ENCODE measurements at places on chromosomes 13 and 19.

DNA sequence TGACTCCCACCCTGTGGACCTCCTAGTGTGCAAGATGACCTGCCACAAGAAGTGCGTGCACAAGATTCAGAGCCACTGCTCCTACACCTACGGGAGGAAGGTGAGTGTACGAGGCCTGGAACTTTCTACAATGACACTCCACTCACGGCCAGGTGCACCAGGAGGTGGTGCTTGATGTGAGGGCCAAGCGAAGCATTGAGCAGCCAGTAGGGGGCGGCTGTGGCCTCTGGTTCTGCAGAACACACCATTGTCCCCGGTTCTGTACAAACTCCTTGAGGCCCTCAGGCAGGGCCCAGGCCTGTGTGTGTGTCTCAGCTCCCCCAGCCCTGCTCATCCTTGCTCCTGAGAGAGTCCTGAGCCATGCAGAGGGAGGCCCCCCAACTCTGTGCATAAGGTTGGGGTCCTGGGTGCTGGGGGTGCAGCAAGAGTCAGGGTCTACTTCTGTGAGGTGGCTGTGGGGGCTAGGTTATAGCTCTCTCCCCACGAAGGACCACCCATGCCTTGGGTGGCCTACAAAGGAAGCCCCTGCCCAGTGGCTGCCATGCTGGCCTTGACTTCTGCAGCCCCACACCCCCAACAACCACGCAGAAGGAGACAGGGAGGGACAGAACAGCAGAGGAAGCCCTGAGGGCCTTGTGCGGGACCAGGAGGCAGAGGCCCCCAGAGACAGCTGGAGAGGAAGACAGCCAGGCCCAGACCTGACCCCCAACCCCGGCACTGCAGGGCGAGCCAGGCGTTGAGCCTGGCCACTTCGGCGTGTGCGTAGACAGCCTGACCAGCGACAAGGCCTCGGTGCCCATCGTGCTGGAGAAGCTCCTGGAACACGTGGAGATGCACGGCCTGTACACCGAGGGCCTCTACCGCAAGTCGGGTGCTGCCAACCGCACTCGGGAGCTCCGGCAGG lies 9.7 kb upstream of the USE1 start:
- no peak overlapping the region for H3K4me3 ChIP-seq
- H3K36me3 ChIP-seq, result peaks cover 64% of the 10 kb centered on the region
- no peak overlapping the region for H3K27ac ChIP-seq
- H3K27me3 ChIP-seq, result no peaks in the 10 kb centered on the region

DNA sequence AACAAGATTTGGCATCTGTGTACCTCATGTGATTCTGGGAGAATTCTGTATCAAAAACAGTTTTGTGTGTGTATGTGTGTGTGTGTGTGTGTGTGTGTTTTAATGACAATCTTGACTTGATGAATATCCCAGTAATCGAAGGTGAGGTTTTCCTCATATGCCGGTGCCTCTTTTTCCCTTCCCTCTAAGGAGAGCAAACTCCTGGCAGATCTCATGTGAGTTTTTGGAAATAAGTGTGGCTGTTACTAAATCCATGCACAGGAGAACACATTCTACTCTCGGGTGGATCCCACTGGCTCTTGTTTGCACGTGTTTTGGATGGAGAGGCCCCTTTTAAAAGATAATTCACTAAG lies 29.0 kb upstream of the CEBPG start:
- no peaks in the 10 kb centered on the region for H3K36me3 ChIP-seq
- H3K4me1 ChIP-seq, result no peaks in the 10 kb centered on the region
- no peak for DNase-seq
- no peak overlapping the region for H3K27ac ChIP-seq
- H3K27me3 ChIP-seq, result peaks cover 19% of the 10 kb centered on the region

DNA sequence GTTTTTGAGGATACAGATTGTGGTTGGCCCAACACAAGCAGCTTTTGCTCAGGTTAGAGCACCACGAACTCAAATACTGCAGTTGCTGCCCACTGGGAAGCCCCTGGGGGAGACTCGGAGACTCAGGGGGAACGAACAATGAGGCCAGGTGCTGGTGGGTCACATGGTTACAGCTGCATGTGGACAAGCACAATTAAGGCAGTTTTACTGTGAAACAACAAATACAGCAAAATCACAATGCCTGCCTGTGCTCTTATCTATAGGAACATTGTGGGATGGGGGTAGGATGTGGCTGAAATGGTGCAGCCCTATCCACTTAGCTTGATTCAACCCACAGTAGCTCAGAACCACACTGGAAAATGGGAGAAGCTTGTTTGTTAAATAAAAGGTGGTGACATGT lies 119.7 kb upstream of the SPATA13 start:
- peaks cover 25% of the 10 kb centered on the region for H3K4me1 ChIP-seq
- H3K36me3 ChIP-seq, result no peaks in the 10 kb centered on the region
- no peak overlapping the region for H3K4me3 ChIP-seq
- H3K27ac ChIP-seq, result no peak overlapping the region
- peaks cover 2% of the 10 kb centered on the region for H3K27me3 ChIP-seq

GRCh38 chr13:76873445-76873844 lies 12.8 kb downstream of the KCTD12 start:
- no peaks in the 10 kb centered on the region for H3K36me3 ChIP-seq
- H3K27me3 ChIP-seq, result peaks cover 25% of the 10 kb centered on the region
- H3K4me1 ChIP-seq, result no peaks in the 10 kb centered on the region
- no peak overlapping the region for H3K27ac ChIP-seq

DNA sequence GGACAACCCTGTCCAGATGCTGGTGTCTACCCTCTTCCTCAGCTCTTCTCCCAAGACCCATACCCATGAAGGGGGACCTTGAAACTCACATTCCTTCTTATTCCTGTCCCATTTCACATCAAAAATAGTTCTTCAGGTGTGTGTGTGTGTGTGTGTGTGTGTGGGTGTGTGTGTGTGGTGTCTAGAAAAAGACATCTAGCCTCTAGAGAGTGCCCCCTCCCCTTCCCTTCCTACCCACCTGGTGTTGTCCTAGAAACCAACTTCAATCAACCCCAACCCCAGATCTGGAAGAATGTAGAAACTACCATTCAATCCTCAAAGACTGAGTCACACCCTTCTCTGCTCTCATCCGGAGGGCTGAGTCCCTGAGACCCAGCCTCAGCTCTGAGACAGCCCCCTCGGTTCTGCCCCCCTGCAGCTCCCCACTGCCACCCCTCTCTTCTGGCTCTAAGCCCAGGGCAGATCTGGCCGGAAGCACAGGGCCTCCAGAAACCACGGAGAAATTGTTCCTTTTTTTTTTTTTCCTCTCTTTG lies 3.5 kb downstream of the KCNN4 start:
- H3K27me3 ChIP-seq, result no peaks in the 10 kb centered on the region
- peaks cover 49% of the 10 kb centered on the region for H3K4me1 ChIP-seq
- peak overlapping the region; percentile 81 for H3K4me3 ChIP-seq

DNA sequence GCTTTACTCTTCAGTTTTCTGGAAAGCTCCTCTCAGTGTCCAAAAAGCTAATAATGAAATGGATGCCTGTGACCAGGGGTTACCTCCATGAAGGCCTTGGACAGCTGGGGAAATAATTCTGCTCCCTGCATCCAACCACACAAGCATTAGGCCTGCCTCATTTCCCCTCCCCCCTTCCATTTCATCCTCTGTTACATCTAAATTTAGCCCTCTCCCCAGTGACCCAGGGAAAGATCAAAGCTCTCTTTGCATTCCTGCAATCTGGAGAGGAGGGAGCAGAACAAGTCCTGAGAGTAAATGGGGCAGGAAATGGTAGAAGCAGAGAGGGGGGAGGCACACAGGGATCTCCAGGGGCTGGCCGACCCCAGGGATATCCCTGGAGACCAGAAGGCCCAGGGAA lies 452.7 kb downstream of the TSHZ3 start:
- H3K4me1 ChIP-seq, result no peaks in the 10 kb centered on the region
- no peaks in the 10 kb centered on the region for H3K27me3 ChIP-seq
- no peak overlapping the region for H3K27ac ChIP-seq
- no peaks in the 10 kb centered on the region for H3K36me3 ChIP-seq
- DNase-seq, result no peak

GRCh38 chr19:37930416-37930815 lies 23.4 kb downstream of the SIPA1L3 start:
- no peaks in the 10 kb centered on the region for H3K4me1 ChIP-seq
- no peaks in the 10 kb centered on the region for H3K27me3 ChIP-seq
- no peaks in the 10 kb centered on the region for H3K36me3 ChIP-seq
